ENCODE measurements at places on chromosomes 12 and 14.
A peak's percentile ranks its signal among the peaks of the same experiment; 100 is the strongest.

GRCh38 chr12:24231298-24231697 is 281.8 kb upstream of the SOX5 start:
- H3K27ac ChIP-seq, result no peak overlapping the region
- no peak for DNase-seq
- no peaks in the 10 kb centered on the region for H3K27me3 ChIP-seq
- no peaks in the 10 kb centered on the region for H3K4me1 ChIP-seq
- H3K36me3 ChIP-seq, result no peaks in the 10 kb centered on the region
- H3K4me3 ChIP-seq, result no peak overlapping the region

DNA sequence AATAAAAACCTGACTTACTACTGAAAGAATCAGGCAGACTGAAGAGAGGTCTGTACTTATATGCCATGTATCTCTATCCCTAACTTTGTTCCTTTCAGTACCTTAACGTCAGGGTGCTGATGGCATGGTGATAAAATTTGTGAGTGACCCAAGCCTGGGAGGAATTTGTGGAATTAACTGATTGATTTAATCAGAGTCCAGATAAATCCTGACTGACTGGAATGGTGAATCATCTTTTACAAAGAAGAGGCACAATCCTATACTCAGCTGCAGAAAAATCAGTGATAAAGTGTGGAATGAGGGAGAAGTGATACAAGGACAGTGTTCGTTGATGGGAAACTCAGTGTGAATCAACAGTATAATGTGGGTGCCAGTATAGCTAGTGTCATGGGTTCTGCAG is 3.7 kb downstream of the TDG start:
- H3K4me3 ChIP-seq, result no peak overlapping the region
- H3K27ac ChIP-seq, result no peak overlapping the region
- DNase-seq, result no peak
- no peaks in the 10 kb centered on the region for H3K27me3 ChIP-seq
- H3K4me1 ChIP-seq, result peaks cover 38% of the 10 kb centered on the region

DNA sequence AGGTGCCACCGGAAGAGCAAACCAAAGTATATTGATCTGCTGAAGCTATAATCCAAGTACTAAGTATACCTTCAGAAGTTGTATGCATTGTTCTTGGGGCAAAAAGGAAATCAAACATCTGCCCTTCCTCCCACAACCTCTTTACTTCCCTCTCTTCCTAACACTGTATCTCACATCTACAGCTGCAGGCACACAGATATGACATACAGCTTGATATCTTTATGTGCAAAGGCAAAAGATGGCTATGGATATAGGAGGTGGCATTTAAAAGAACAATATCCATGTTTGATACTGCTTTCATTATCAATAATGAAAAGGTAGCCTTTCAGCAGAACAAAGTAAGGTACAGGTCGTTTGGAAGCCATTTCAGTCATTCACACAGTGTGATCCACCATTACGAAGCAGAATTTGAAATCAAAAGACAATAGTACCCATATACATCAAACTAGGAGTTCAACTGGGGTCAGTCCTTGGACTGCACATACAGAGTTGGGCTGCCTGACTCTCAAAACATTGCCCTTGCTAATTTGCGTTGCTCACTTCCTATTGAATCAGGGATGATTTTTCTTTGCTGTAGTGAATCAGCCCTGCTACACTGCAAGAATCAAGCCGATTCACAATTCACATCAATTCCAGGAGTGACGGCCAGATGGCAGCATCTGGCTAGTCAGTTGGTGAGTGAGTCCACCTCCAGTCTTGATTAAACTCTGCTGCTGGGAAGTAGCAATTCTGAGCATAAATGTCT is 8.9 kb downstream of the ANG start:
- H3K4me1 ChIP-seq, result no peaks in the 10 kb centered on the region

- H3K36me3 ChIP-seq, result peaks cover 36% of the 10 kb centered on the region
- H3K27me3 ChIP-seq, result no peaks in the 10 kb centered on the region
- no peak overlapping the region for H3K27ac ChIP-seq
- H3K4me1 ChIP-seq, result peaks cover 26% of the 10 kb centered on the region
- no peak overlapping the region for H3K4me3 ChIP-seq
Observed at GRCh38 chr14:94062344-94062940, 18.6 kb downstream of the DDX24 start.

GRCh38 chr14:52951681-52952554 is 1.1 kb upstream of the FERMT2 start:
- H3K36me3 ChIP-seq, result no peaks in the 10 kb centered on the region
- peaks cover 27% of the 10 kb centered on the region for H3K27me3 ChIP-seq
- no peak overlapping the region for H3K4me3 ChIP-seq
- H3K4me1 ChIP-seq, result peaks cover 18% of the 10 kb centered on the region

GRCh38 chr14:19771895-19772430 is 1.3 kb upstream of the OR4M1 start:
- no peak overlapping the region for H3K27ac ChIP-seq
- no peaks in the 10 kb centered on the region for H3K4me1 ChIP-seq
- H3K4me3 ChIP-seq, result no peak overlapping the region
- no peak for DNase-seq

GRCh38 chr14:101956179-101956885 is 8.0 kb upstream of the DYNC1H1 start:
- DNase-seq, result no peak
- no peak overlapping the region for H3K4me3 ChIP-seq
- no peaks in the 10 kb centered on the region for H3K36me3 ChIP-seq
- H3K27ac ChIP-seq, result no peak overlapping the region

GRCh38 chr14:104576970-104577332 is 2.6 kb upstream of the C14orf180 start:
- H3K27me3 ChIP-seq, result no peaks in the 10 kb centered on the region
- no peak for DNase-seq
- no peak overlapping the region for H3K27ac ChIP-seq
- no peaks in the 10 kb centered on the region for H3K36me3 ChIP-seq
- no peak overlapping the region for H3K4me3 ChIP-seq

GRCh38 chr14:23018107-23018506 is 8.2 kb upstream of the C14orf93 start:
- no peak overlapping the region for H3K27ac ChIP-seq
- H3K36me3 ChIP-seq, result no peaks in the 10 kb centered on the region
- no peak for DNase-seq
- H3K27me3 ChIP-seq, result no peaks in the 10 kb centered on the region
- no peaks in the 10 kb centered on the region for H3K4me1 ChIP-seq
- H3K4me3 ChIP-seq, result no peak overlapping the region

DNA sequence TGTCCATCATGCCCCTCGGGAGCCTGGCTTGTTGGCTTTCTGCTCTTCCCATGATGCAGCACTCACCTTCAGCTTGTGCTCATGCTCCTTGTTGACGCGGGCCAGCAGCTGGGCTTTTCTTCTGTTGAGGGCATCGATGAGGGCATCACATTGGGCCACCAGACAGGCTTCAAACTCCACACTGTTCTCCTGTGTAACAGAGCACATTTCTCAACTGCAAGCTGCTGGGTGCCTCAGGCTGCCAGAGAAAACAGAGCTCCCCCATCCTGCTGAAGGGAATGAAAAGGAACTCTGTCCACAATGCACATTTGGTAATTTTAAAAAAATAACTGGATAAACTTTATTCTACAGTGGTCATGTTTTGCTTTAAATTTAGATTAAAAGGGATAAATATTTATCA is 72.1 kb downstream of the TRIM9 start:
- H3K36me3 ChIP-seq, result no peaks in the 10 kb centered on the region
- DNase-seq, result no peak
- no peaks in the 10 kb centered on the region for H3K27me3 ChIP-seq
- H3K27ac ChIP-seq, result no peak overlapping the region
- no peaks in the 10 kb centered on the region for H3K4me1 ChIP-seq

DNA sequence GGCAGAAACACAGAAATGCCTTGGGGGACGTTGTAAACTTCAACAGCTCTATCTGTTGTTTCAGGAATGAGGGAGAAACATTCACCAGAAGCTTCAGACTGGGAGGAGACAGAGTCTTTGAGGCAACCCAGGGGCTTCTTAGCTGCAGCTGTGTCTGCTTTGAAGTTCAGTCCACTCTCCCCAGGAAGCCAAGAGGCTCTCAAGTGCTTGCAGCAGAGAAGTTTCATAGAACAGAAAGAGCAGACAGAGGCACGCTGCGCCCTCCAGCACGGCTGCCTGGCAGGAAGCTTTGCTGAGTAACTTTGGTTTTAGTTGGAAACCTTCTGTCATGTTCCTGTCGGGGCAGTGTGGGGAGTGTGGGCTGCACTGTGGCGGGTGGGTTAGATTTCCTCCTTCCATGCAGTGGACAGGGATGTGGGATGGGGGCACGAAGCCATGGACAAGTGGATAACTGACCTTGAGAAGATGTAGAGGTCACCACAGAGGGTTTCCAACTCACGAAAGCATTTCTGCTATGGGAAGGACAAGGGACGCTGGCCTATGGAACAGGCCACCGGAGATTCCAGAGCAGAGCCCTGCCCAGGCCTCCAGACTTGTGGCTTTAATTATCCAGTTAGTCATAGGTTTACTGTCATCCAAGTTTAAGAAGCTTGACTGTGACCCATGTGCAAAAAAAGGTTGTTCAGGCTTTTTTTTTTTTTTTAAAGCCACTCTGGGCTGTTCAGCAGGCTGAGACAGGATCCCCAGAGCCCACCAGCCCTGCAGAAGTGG is 107.7 kb downstream of the ARF6 start:
- H3K4me1 ChIP-seq, result peaks cover 57% of the 10 kb centered on the region
- H3K27me3 ChIP-seq, result no peaks in the 10 kb centered on the region
- peak; percentile 59 for DNase-seq
- no peaks in the 10 kb centered on the region for H3K36me3 ChIP-seq
- H3K4me3 ChIP-seq, result peak overlapping the region; percentile 49

GRCh38 chr14:61213191-61213621 is 67.9 kb downstream of the TMEM30B start:
- no peaks in the 10 kb centered on the region for H3K36me3 ChIP-seq
- no peaks in the 10 kb centered on the region for H3K27me3 ChIP-seq
- H3K27ac ChIP-seq, result no peak overlapping the region

DNA sequence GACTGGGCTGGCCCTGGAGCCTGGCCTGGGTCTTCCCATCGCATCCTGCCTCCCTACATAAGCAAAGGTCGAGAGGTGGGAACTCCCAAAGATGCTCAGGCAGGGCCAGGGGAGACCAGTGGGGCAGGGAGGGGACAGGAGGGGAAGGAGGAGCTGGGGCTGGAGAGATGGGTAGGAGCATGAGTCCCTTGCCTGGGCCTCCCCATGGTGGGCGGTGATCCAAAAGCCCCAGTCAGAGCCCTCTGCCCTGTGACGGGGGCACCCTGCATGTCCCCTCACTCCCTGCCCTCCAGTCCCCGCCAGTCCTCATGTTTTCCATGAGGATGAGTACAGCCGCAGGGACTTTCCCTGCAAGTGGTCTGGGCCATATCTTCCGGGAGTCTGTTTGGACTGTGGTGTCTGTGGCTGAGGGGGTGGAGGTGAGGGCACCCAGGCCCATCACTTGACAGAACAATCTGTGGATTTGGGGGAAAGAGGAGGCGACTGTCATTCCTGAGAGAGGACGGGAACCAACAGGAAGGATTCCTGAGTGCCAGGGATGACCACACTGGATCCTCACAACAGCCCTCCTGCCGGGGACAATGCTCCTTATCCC is 9.3 kb downstream of the BDKRB2 start:
- no peaks in the 10 kb centered on the region for H3K27me3 ChIP-seq
- H3K4me3 ChIP-seq, result no peak overlapping the region
- DNase-seq, result no peak
- no peaks in the 10 kb centered on the region for H3K36me3 ChIP-seq

DNA sequence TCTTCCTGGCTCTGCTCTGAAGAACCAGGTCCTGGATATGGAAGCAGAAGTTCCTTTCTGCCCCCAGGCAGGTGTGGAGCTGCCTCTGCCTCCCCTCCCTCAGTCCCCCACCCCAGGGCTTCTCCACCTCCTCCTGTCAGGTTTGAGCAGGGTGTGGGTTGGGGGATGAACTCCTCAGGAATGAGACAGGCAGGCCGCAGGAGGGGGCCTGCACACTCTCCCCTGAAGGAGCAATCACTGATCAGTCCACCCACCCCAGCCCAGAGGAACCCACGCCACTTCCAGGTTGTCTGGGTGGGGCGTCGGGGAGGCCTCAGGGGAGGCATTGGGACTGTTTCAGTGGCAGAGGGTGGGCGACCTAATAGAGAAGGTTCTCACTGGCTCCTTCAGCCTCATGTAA is 26.6 kb downstream of the FAIM2 start:
- no peaks in the 10 kb centered on the region for H3K27me3 ChIP-seq
- no peak for DNase-seq
- no peak overlapping the region for H3K4me3 ChIP-seq
- H3K36me3 ChIP-seq, result no peaks in the 10 kb centered on the region
- no peaks in the 10 kb centered on the region for H3K4me1 ChIP-seq

DNA sequence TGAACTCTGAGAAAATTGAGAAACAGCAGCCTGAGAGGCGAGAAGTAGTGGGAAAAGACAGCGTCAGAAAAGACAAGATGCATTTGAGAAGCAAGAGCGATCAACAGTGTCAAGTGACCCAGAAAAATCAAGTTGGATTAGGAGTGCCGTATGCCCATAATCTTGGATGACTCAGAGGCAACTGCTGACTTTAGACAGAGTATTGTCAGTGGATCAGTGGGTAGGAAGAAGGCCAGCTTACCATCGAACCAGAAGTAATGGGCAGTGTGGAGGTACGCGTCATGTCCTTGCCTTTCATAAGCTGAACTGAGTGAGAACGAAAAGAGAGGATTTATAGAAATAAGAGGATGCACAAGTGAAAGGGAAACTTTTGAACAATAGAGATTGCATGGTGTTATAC is 151.0 kb upstream of the NAV3 start:
- no peaks in the 10 kb centered on the region for H3K27me3 ChIP-seq
- no peaks in the 10 kb centered on the region for H3K4me1 ChIP-seq
- H3K36me3 ChIP-seq, result no peaks in the 10 kb centered on the region
- no peak overlapping the region for H3K4me3 ChIP-seq
- no peak for DNase-seq
- H3K27ac ChIP-seq, result no peak overlapping the region

- DNase-seq, result no peak
- H3K27ac ChIP-seq, result no peak overlapping the region
- no peaks in the 10 kb centered on the region for H3K4me1 ChIP-seq
- no peak overlapping the region for H3K4me3 ChIP-seq
Observed at GRCh38 chr14:78131616-78132015, 38.6 kb upstream of the NRXN3 start.

DNA sequence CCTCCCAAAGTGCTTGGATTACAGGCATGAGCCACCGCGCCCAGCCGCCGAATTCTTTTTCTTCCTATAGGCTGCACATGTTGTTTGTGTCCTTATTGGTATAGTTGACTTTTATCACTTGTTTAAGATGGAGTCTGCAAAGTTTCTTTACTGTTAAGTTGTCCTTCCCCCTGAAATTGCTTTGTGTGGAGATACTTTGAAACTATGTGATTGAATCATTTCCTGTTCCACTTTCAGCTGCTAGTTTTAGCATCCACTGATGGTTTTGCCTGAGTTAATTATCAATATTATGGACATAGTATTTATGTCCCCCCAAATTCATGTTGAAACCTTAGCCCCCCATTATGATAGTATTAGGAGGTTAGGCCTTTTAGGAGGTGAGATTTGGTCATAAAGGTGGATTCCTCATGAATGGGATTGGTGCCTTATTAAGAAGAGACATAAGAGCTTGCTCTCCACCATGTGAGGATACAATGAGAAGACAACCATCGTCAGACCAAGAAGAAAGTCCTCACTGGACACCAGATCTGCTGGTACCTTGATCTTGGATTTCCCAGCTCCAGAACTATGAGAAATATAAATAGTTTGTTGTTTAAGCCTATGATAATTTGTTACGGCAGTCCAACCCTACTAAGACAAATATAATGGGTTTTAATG is 34.9 kb downstream of the PPHLN1 start:
- H3K4me3 ChIP-seq, result no peak overlapping the region
- H3K27ac ChIP-seq, result no peak overlapping the region
- no peak for DNase-seq
- no peaks in the 10 kb centered on the region for H3K27me3 ChIP-seq
- no peaks in the 10 kb centered on the region for H3K4me1 ChIP-seq

Data from naive thymus-derived CD4-positive, alpha-beta T cell (primary cell).